Hippocampal formation (tissue), 2 donors: ENCODE measurements at places on chromosomes 2 and 18.

DNA sequence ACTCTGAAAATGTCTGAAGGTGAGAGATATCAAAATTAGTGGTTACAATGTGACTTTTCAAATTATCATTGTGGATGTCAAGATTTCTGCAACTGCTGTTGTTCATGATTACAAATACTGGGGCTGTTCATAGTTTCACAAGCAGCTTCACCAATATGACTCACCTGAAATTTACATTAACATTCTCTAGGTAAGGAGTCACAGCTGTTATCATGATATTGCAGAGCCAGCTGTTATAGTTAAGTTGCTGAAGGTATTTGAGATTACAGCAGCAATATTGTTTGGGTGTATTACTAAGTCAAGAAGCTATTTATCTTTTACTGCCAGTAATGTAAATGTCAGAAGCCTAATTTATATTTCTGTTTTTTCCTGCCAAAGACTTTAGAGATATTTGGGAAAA lies 140.0 kb downstream of the MC4R start:
- DNase-seq: no peak

DNA sequence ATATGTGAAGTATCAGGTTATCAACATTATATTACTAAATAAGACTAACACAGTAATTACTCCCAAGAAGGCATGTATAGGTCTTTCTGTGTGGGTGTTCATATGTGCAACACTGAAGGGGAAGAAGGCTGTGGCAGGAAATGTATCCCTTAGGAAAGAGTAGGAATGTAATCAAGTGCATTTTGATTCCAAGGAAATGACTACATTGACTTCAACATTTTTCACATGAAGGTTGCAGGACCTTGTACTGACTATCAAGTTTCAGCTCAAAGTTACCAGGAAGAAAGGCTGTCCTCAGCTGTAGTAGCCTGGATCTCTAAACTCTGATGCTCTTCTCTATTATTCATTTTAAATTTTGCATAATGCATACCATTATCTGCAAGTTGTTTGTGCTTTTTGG lies 680.8 kb downstream of the NYAP2 start:
- no peak for DNase-seq

- no peak for DNase-seq
Observed at GRCh38 chr18:79242246-79242645, 153.5 kb upstream of the NFATC1 start.

DNA sequence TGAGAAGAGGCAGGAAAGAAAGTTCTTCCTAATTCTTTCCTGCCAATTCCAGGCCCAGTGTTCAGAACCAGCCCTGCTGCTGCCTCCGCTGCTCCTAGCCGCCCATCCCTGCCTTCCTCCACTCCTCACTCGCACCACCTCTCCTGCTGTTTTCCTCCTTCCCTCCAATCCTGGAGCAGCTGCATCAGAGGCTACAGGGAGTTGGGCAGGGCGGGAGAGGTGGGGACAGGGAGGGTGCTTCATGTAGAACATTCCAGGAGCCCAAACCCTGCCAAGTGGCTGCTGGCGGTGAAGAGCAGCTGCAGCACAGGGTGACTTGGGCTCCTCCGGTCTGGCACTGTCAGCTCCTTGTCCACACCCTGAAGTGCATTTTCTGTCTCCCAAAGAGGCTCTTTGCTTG lies 176.3 kb downstream of the TNS1 start:
- no peak for DNase-seq

- DNase-seq: no peak
Observed at GRCh38 chr2:189609853-189610252, 29.3 kb upstream of the SLC40A1 start.
